Putamen (tissue), 1 donor: ENCODE measurements at places on chromosomes 4 and X.
A peak's percentile ranks its signal among the peaks of the same experiment; 100 is the strongest.

GRCh38 chr4:61246034-61246433 lies 45.9 kb downstream of the ADGRL3 start:
- no peak for DNase-seq

DNA sequence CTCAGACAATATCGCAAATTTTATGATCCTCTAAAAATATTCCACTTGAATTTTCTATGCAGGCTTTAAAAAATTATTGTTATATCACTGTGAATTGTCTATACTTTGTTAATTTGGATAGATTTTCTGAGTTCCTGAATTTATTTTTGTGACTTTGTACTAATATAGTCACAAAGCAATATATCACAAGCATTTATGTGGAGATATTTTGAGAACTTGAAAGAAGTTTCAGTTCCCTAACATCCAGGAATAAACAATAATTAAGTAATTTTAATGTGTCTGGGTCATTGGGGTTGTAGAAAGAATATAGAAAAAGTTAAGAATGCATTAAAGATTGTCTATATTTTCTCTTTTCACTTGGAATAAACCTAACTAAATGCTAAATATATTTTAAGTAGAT lies 32.0 kb downstream of the CXCL8 start:
- DNase-seq = no peak

GRCh38 chr4:128835498-128836222 lies 26.2 kb downstream of the JADE1 start:
- peak; percentile 34 for DNase-seq

DNA sequence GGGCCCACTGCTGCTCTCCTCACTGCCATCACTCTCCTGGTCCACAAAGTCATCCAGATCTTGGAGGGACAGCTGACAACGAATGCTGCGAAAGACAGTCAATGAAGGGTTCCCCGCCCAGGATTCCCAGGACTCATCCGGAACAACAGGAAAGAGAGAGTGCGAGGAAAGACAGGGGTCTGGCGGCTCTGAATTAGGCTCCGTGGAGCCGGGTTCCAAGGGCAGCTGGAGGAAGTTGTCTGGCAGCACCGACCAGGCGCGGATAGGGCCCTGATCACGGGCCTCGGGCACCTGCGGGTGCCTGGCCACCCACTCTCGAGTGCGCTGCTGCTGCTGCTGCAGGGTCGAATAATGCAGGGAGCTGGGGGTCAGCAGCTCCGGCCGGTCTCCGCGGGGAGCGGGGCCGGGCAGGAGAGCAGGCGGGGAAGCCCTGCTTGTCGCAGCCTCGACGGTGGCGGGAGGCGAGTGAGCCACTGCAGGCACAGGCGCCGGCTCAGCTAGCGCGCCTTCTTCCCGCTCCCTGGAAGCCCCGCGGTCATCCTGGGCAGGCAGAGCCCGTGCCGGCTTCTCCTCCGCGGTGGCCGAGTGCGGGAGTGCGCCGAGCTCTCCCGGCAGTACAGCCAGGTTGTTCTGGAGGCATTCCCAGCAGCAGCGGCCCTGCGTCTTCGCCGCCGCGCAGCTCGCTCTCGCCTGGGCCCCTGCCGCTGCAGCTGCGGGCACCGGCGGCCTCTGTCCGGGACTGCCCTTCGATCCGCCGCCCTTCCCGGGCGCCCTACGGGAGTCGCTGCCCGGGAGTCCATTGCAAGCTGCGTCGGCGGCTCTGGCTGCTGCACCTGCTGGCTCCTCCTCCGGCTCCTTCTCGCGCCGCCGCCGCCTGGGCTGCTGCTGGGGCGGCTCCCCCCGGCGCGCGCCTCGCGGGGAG lies 1.1 kb downstream of the SOWAHB start:
- DNase-seq = no peak

GRCh38 chr4:27429364-27429871 lies 568.8 kb downstream of the STIM2 start:
- no peak for DNase-seq

- no peak for DNase-seq
Observed at GRCh38 chr4:123825596-123826291, 429.1 kb downstream of the SPRY1 start.

GRCh38 chr4:138981930-138982390 lies 33.6 kb upstream of the NOCT start:
- peak; percentile 23 for DNase-seq

DNA sequence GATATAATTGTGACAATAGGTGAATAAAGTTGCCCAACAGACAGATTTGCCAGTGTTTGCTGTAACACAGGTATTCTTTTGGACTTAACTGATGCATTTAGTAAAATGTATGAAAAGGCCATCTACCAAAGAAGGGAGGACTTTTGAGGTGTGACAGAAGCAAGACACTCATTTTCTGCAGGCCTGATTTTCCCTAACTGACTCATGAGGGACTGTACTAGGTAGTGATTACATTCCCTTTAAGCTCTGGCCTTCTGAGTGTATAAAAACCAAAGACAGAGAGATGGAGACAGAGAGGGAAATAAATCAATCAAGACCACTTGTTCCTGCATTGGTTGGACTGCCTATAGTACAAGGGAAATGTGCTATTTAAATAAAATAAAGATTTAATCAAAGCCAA lies 150.8 kb upstream of the GALNT7 start:
- DNase-seq = no peak

- no peak for DNase-seq
Observed at GRCh38 chr4:48504352-48504751, 14.3 kb downstream of the ZAR1 start.

- peak; percentile 60 for DNase-seq
Observed at GRCh38 chrX:111431001-111431400, 19.0 kb upstream of the DCX start.

- no peak for DNase-seq
Observed at GRCh38 chrX:150074175-150074574, 135.9 kb upstream of the EOLA2 start.

- DNase-seq = no peak
Observed at GRCh38 chrX:122389005-122389404, 795.1 kb upstream of the GRIA3 start.

DNA sequence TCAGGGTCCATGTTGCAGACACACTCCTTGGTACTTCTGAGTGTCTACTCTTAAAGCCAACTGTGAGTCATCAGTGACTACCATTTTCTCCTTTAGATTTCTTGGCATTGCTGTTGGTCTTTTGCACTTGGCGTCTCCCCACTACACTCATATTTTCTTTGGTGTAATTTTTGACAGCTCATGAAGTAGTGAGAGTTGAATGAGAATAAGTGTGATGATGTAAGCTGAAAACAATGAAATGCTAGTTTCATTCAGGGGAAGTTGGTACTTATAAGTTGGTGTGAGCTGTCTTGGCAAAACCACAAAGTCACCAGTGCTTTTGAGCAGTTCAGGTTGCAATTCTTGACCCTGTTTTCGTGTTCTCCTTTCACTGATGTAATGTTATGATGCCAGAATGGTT lies 142.9 kb upstream of the ARX start:
- DNase-seq = no peak

- no peak for DNase-seq
Observed at GRCh38 chr4:83192634-83193033, 78.1 kb upstream of the PLAC8 start.

DNA sequence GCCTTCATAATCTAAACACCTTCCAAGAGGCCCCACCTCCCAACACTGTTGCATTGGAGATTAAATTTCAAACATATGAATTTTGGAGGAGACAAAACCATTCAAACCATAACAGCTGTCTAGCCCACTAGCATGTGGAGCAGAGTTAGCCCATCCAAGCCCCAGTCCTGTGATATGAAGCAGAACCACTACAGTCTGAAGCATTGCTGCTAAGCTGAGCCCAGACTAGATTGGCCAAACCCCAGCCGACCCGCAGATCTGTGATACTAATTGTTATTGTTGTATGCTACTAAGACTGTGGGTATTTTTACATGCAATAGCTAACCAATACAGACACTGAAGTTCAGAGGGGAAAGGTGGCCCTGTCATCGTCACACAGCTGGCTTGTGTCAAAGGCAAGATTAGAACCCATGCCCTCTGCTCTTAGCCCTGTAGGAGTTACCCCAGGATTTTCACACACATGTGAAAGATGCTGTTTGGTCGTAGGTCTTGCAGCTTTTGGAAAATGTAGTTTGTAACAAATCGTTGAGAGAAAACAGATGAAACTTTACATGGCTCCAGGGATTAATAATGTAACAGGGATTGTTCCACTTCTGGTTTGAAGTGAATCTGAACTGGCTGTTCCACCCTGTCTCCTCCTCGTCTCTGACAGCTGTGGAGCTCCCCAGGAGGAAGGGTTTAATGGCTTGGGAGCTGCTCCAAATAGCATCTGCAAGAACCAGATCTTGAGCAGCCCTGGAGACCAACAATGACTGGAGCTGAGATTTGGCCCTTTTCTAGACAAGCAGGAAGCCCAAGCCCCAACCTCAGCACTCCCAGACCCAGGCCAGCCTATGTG lies 517.5 kb downstream of the MID1IP1 start:
- no peak for DNase-seq

GRCh38 chr4:100823066-100823992 lies 305.5 kb upstream of the EMCN start:
- peak; percentile 57 for DNase-seq

GRCh38 chr4:85029453-85029852 lies 63.0 kb upstream of the WDFY3 start:
- DNase-seq = no peak

- no peak for DNase-seq
Observed at GRCh38 chr4:141578451-141578850, 57.9 kb upstream of the IL15 start.

DNA sequence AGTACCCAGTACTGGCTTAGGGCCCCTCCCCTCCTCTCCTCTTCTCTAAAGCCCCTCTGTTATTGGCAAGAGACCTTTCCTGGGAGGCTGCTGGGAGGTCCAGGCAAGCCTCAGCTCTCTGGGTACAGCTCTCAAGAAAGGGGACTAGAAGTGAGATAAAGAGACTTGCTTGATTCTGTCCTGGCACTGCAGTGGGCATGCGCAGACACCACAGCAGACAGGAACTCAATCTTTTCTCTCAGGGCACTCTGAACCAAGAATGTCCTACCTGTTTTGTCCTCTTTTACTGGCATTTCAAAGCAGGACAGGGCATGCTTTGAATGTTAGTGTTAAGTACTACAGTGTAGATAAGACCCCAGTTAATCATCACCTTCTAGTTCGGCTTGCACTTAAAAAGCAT lies 74.9 kb downstream of the NYX start:
- no peak for DNase-seq
